ENCODE measurements at places on chromosomes 5 and 9.
A peak's percentile ranks its signal among the peaks of the same experiment; 100 is the strongest.

GRCh38 chr5:179060116-179061008, at the start of gene ZNF354C:
ZNF354C (plus strand) TSS chr5:179060373; CDS start chr5:179062069, 1,696 bp downstream.
- peak; percentile 79 for DNase-seq

- no peak for DNase-seq
Observed at GRCh38 chr5:119290161-119290569, 65.7 kb upstream of the TNFAIP8 start.

- DNase-seq, result no peak
Observed at GRCh38 chr5:133371371-133372155, 240.8 kb downstream of the FSTL4 start.

GRCh38 chr5:39420482-39421145, 4.2 kb downstream of the DAB2 start:
- DNase-seq, result no peak
